CD4-positive, alpha-beta T cell treated with Interleukin-6 for 4 hours (primary cell): ENCODE measurements at places on chromosomes 12 and 14.

GRCh38 chr12:2306012-2306411 lies 253.2 kb downstream of the CACNA1C start:
- DNase-seq, result no peak

DNA sequence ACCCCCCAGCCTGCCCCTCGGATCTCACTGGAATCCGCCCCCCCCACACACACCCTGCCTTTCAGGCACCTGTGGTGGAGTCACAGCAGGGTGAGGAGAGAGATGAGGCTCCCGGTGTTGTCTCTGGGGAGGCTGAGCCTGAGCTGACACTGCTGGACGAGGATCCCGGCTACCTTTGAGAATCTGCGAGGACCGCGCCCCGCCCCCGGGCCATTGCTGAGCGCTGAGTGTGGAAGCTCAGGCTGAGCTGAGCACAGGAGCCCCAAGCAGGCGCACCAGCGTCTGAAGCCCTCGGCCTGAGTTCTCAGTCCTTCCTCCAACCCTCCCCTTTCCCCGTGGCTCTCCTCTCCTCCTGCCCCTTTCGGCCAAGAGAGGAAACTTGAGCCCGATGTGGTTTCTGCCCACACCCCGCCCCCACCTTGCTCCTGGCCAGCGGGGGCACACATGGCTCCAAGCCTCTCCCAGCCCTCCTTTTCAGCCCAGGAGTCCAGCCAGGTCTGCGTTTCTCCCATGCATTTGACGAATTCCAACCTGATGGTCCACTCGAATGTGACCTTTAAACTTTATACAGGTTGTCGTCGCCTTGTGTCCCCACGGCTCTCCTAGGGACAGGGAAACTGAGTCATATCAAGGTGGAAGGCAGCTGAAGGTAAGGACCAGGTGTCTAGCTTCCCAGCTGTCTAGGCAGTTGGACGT lies at the start of gene NFE2:
Gene NFE2, minus strand, starts transcription at position 284 of the 696 bp plus-strand sequence. CDS start 5,767 bp downstream, outside the sequence.
- peak; percentile 48 for DNase-seq

DNA sequence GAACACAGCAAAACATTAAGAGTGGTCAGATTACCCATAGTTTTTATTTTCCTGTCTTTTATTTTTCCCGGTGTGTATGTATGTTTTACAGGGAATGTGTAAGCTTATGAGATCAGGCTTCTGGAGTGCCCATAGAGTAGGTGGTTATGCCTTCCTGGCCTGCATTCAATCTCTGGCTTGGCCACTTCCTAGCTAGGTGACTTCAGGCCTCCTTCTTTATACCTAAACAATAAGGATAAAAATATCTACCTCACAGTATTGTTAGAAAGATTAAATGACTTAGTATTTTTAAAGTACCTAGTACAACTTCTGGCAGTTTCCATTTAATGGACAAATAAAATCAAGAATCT lies 42.4 kb downstream of the ITPR2 start:
- no peak for DNase-seq

DNA sequence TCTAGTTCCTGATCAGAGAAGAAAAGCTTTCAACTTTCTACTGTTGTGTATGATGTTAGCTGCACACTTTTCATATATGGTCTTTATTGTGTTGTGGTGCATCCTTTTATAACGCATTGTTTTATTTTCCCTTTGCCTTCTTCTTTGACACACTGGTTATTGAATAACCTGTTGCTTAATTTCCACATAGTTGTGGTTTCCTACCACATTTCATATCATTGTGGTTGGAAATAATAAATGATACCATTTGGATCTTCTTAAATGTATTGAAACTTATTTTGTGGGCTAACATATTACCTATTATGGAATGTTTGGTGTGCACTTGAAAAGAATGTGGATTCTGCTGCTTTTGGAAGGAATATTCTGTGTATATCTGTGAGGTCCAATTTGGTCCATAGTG lies 64.9 kb downstream of the GPHN start:
- DNase-seq, result no peak

- DNase-seq, result no peak
These were observed 57.8 kb downstream of the SSH1 start for GRCh38 chr12:108799401-108800243.

DNA sequence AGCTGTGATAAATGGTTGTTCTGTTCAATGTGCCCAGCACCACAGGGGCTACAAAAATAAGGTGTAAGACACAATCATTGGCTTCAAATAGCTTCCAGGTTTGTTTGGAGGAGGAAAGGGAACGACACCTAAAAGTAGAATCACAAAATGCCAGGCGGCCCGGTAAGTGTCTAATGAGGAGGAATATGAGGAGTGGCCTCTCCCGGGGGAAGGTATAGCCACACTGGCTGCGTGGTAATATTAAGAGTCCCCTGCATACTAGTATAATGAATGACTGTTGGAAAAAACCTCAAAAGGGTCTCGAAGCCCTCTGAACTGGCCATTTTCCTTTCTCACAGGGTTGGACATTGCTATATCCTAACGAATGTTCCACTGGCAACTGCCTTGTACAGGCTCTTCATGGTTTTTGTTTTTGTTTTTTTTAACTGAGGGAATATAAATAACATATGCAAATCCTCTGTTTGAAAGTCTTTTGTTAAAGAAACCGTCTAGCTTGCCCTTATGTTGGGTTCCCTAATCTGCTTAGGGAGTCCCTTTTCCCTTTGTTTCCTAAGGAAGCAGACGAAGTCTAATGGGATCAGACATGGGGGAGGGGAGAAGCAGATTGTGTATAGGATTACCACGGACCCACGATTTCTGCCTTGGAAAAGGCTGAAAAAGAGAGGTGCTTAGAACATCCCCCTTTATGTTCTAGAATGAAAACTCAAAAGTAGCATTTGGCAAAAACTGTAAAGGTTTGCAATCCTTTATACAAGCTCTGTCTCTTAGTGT lies 4.2 kb downstream of the CCDC60 start:
- DNase-seq, result no peak

GRCh38 chr12:106282457-106283097 lies 20.0 kb upstream of the TCP11L2 start:
- peak; percentile 65 for DNase-seq

- no peak for DNase-seq
These were observed 4.3 kb downstream of the RNASE1 start for GRCh38 chr14:20798318-20798717.

- DNase-seq, result peak; percentile 3
These were observed 27.6 kb downstream of the PMCH start for GRCh38 chr12:102169922-102170621.

DNA sequence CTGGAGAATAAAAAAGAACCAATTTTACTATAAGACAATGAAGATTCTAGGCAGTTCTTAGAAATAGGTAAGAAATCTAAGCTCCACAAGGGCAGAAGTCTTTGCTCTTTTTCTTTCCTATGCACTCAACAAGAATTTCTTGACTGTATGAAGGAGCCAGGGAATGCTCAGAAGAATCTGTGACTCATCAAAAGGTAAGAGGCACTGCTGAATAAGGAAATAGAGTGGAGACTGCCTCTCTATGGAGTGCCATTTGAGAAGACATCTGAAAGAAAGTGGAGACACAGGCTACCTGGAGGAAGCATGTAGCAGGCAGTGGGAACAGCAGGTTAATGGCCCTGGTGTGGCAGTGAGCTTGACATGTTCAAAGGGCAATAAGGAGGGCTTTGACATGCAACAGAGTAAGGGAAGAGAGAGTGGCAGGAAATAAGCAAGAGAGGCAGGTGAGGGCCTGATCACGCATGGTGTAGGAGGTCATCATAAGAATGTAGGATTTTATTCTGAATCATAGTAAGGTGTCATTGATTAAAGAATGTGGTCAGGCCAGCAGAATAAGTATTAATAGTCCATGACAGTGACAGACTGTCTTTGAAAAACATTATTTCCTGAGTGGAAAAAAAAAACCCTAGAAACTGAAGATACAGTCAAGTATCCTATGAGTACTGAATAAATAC lies 446.7 kb upstream of the GARIN6 start:
- no peak for DNase-seq

- DNase-seq, result no peak
These were observed 1.4 kb upstream of the RNASE12 start for GRCh38 chr14:20592574-20592973.

DNA sequence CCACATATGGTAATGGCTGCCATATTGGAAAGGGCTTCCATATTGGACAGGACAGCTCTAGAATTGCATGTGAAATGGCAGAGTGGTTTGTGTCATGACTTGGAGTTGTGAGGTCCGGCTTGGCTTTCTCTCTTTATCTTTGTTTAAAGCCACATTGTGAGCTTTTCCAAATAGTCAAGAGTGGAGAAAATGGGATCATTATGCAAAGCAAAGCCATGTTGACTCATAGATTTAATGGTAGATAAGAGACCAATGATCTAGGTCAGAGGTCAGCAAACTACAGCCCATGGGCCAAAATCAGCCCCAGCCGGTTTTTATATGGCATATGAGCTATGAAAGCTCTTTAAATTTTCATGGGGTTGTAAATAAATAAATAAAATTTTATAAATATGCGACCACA lies 449.1 kb downstream of the BCL11B start:
- no peak for DNase-seq

DNA sequence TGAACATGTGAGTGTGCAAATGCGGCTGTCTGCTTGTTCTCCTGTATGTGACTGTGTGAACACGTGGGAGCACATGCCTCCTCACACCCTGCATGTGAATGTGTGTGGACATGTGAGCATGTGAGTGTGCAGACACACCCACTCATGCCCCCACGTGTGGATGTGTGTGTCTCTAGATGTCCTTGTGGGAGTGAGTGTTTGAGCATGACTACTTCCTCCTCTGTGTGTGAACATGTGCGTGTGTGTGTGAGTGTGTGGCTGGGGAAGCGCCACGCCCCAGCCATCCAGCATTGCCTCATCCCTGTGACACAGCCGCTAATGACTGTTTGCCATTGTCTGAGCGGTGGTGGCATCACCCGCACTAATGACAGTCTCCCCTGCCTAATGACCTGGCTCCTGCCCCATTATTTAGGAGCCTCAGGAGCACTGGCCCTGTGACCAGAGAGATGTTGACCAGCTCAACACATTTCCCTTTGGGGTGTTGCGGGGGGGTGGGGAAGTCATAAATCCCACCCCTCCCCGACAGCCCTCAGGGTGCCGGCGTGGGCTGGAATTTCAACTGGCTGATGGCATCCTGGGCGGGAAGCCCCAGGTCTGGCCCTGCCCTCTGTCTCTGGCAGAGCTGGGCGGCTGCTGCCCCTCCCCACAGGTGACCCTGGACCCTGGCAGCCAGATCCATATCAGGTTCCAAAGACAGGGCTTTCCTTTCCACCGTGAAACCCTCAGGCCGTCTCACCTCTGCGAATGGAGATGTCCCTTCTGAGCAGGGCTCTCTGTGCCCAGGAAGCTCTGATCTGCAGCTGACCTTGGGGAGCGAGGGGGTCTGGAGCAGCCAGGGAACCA lies 11.5 kb upstream of the KRT80 start:
- DNase-seq, result no peak

- DNase-seq, result no peak
These were observed 12.3 kb downstream of the TNFAIP2 start for GRCh38 chr14:103135333-103136260.

- DNase-seq, result no peak
These were observed 201.1 kb upstream of the ATP2B1 start for GRCh38 chr12:89909753-89910152.
